ENCODE measurements at places on chromosomes 6 and 20.

DNA sequence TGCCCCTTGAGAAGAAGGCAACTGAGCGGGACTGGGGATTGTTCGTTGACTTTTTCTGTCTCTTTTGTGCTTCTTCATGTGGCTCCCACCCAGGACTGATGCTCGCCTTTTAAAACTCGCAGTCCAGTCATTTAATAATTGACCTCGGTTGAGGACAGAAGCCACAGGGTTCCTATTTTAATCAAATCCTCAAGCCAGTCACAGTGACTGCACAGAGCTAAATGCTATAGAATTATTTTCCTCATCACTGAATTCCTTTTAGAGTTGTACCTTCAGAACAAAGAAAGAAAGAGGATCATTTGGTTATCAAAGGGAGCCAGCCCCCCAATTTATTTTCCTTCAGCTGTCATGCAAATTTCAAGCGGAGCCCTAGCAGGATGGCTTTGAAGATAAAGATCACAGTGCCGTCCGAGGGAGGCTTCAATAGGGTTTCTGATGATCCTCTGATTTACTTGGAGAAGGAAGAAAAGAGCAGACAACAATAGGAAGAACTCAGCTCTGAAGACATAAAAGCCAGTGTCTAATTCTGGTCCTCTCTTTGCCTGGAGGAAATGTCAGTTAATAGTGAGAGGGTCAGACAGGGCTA, 186.6 kb downstream of the DOK5 start:
- DNase-seq: no peak
- H3K27ac ChIP-seq: peak overlapping the region; percentile 45
- no peaks in the 10 kb centered on the region for H3K36me3 ChIP-seq
- H3K27me3 ChIP-seq: no peaks in the 10 kb centered on the region

- DNase-seq: no peak
- peaks cover 72% of the 10 kb centered on the region for H3K27me3 ChIP-seq
- no peaks in the 10 kb centered on the region for H3K4me1 ChIP-seq
- H3K27ac ChIP-seq: no peak overlapping the region
- no peak overlapping the region for H3K4me3 ChIP-seq
- H3K36me3 ChIP-seq: no peaks in the 10 kb centered on the region
These were observed 12.4 kb upstream of the LRFN2 start for GRCh38 chr6:40599555-40599954.

DNA sequence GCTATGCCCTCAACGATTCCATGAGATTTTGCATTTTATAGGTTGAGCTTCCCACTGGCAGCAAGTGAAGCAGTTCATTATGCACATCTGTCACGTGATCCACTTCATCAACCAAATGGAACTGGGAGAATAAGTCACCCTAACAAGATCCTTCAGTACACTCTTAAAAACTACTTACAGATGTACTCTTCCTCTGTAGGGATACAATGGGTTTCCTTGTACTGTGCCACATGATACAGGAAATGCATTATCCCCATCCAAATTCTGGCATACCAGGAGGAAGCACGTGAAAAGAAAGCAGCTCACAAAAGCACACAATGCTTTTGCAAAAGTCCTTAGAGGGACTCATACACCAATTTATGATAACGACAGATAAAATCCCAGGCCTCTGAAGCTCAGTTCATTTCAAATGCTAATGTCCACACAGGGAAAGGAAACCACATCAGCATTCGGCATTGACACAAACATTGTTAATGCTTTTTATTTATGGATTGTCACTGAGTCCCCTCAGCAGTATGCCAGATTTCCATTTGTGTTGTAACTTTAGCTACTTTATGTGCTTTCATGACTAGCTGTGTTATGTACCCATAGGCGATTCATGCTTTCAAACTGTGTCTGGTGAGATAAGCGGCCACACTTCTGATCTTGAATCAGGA, 58.1 kb upstream of the REV3L start:
- H3K4me3 ChIP-seq: no peak overlapping the region
- peak overlapping the region; percentile 62 for H3K27ac ChIP-seq
- H3K27me3 ChIP-seq: no peaks in the 10 kb centered on the region
- DNase-seq: no peak

DNA sequence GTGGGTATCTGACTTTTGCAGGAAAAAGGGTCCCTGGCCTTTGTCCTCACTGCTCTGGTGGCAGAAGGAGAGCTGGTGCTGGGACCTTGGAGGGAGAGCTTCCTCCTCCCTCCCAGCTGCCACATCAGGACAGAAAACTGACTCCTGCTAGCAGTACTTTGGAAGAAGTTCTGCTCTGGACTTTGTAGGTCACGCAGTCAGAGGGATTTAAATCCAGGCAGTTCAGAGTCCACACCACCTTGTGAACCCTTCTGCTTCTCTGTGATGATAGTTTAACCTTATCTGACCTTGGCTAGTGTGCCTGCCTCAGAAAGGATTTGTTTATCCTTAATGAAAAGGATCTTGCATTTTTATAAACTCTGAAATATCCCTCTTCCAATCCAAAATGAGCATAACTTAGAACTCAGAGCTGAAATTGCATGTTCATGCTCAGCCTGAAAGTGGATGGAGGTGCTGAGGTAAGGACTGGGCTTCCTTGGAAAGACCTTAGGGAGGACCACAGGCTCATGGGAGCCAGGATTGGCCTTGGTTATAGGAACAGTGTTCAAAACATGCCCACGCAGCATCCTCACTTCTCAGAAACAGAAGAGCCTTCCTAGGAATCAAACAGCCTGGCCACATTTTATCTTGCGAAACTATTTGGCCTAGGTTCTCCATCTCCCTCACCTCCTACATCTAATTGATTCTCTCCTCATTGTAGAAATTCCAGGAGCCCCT, 123.9 kb upstream of the SASH1 start:
- DNase-seq: no peak
- no peak overlapping the region for H3K27ac ChIP-seq
- H3K36me3 ChIP-seq: no peaks in the 10 kb centered on the region
- no peak overlapping the region for H3K4me3 ChIP-seq

DNA sequence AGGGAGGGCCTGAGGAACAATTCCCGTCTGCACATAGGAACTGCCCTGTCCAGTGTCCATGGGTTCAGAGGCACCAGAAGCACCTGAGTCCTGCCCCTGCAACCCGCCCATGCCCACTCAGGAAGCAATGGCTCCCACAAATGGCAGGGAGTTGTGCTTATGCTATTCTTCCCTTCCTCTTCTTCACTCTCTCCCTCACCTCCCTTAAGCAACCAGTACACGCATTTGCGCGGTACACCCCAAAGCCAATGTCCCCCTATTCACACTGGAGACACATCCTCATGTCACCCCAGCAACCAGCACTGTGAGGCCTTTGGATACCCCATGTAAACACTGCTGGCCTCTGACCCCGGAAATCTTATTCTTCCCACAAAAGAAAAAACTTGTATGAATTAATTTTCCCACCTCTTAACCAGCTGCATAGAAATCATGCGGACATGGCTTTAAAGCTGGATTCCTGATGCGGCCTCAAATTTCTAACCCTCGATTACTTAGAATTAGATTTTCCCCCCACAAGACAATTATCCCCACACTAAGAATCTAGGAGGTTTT, 30.9 kb downstream of the FYN start:
- H3K27ac ChIP-seq: no peak overlapping the region
- H3K4me3 ChIP-seq: no peak overlapping the region
- H3K4me1 ChIP-seq: peaks cover 25% of the 10 kb centered on the region
- no peaks in the 10 kb centered on the region for H3K27me3 ChIP-seq

- peaks cover 20% of the 10 kb centered on the region for H3K27me3 ChIP-seq
- DNase-seq: no peak
- H3K36me3 ChIP-seq: no peaks in the 10 kb centered on the region
- H3K4me1 ChIP-seq: peaks cover 2% of the 10 kb centered on the region
- H3K27ac ChIP-seq: no peak overlapping the region
These were observed 59.8 kb downstream of the PSMB1 start for GRCh38 chr6:170493354-170493753.

DNA sequence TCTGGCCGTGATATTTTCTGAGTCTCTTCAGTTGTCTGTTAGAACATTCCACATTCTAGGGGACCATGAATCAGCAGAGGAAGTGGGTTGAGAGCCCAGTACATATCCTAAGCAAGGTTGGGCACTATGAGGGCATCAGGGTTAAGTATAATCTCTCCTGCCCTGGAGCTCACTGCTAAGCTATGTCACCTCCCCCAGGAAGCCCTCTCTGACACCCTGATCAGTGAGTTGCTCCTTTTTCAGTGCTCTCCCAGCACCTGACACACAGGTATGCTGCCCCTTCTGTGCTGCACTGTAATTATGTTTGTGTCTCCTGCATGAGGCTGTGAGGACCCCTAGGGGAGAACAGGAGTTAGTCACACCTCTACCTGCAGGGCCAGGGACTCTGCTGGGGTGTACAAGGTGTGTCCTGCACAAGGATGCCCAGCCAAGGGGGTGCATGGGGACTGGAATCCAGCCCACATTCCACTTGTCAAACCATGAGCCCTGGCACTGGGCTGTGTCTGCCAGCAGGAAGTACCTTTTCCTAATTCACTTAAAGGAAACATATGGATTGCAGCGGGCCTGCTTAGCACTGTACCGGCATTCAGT, 3.9 kb downstream of the RAB44 start:
- H3K36me3 ChIP-seq: no peaks in the 10 kb centered on the region
- no peak overlapping the region for H3K4me3 ChIP-seq
- no peaks in the 10 kb centered on the region for H3K4me1 ChIP-seq
- DNase-seq: no peak
- H3K27me3 ChIP-seq: peaks cover 8% of the 10 kb centered on the region

GRCh38 chr6:146670161-146670560, 71.4 kb downstream of the ADGB start:
- H3K27ac ChIP-seq: no peak overlapping the region
- peaks cover 9% of the 10 kb centered on the region for H3K4me1 ChIP-seq
- DNase-seq: no peak
- no peak overlapping the region for H3K4me3 ChIP-seq
- H3K36me3 ChIP-seq: no peaks in the 10 kb centered on the region
- H3K27me3 ChIP-seq: no peaks in the 10 kb centered on the region

DNA sequence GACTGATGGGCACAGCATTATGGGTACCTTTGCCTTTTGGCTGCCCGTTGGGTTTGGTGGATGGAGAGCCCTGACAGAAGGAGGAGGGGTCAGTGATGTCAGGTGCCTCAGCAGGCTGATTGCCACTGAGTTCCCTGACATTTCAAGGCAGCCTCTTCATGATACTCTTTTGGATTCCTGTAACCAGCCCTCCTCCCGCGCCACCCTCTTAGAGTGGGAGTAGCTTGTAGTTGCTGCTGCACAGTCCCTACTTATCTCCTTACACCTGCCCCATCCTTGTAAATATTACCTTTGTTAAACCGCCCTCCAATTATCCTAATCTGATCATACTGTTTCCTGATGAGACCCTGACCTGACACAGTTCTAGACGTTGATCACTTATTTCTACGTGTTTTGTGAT, 140.0 kb downstream of the CFAP61 start:
- no peaks in the 10 kb centered on the region for H3K36me3 ChIP-seq
- H3K4me1 ChIP-seq: no peaks in the 10 kb centered on the region
- no peak for DNase-seq
- H3K27me3 ChIP-seq: peaks cover 40% of the 10 kb centered on the region
- no peak overlapping the region for H3K27ac ChIP-seq

DNA sequence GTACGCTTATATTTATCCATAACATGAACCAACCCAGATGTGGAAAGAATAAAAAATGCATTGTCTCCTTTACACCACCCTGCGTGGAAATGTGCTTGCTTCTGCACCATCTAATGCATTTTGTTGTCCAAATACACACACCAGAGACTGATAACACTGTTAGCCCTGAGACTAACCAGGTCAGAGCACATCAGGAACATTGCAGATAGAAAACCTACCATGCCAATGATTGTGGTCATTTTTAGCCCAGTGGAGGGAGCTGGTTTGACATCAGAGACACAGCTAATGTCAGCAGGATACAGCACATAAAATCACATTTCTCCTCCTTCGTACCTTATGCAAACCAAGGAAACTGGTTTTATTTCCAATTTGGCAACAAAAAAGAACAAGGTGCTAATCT, 528.7 kb downstream of the DOK5 start:
- H3K27me3 ChIP-seq: peaks cover 15% of the 10 kb centered on the region
- no peaks in the 10 kb centered on the region for H3K36me3 ChIP-seq
- no peak overlapping the region for H3K4me3 ChIP-seq
- no peak for DNase-seq
- no peak overlapping the region for H3K27ac ChIP-seq
- no peaks in the 10 kb centered on the region for H3K4me1 ChIP-seq
